ENCODE measurements at places on chromosomes 12 and 14. TPM values are rescaled to one million over a fixed set of nuclear protein-coding genes. Genes with fewer than 3 reads are reported as not detected.

RNASE3 gene
- total RNA-seq = not detected

PAX9 gene
- total RNA-seq = not detected

BHLHE41 gene
- total RNA-seq = not detected

TAS2R20 gene
- total RNA-seq = 0.38 TPM

SLC25A47 gene
- total RNA-seq = not detected

MYO1H gene
- not detected for total RNA-seq

FOXG1 gene
- total RNA-seq = not detected

KERA gene
- not detected for total RNA-seq

GUCY2C gene
- total RNA-seq = not detected

CLEC4A gene
- 0.46 TPM for total RNA-seq

FBLN5 gene
- 0.84 TPM for total RNA-seq

ANKRD33 gene
- total RNA-seq = not detected

HOXC4 gene
- total RNA-seq = 1.3 TPM

LYZ gene
- total RNA-seq = not detected

RCOR1 gene
- 15.3 TPM for total RNA-seq

BCL2L14 gene
- 0.53 TPM for total RNA-seq

MYH7 gene
- total RNA-seq = not detected

MON2 gene
- 24.2 TPM for total RNA-seq

TCL1B gene
- not detected for total RNA-seq

HDAC7 gene
- total RNA-seq = 247 TPM

TAS2R8 gene
- not detected for total RNA-seq

TTC9 gene
- 5.7 TPM for total RNA-seq

PARPBP gene
- total RNA-seq = 24.3 TPM

NXPH4 gene
- 0.38 TPM for total RNA-seq

OVCH1 gene
- not detected for total RNA-seq

ACSM4 gene
- total RNA-seq = not detected

CYP27B1 gene
- total RNA-seq = 11.4 TPM

OAS2 gene
- total RNA-seq = 44.7 TPM

NKX2-1 gene
- total RNA-seq = not detected

DDX54 gene
- 120 TPM for total RNA-seq

SLC4A8 gene
- total RNA-seq = 2.8 TPM

GPRC5D gene
- not detected for total RNA-seq

NANOG gene
- not detected for total RNA-seq

TRAFD1 gene
- total RNA-seq = 28.5 TPM

GSG1 gene
- total RNA-seq = not detected

FLVCR2 gene
- 5.0 TPM for total RNA-seq

NEDD8 gene
- 220 TPM for total RNA-seq

SLC17A8 gene
- total RNA-seq = not detected

DENR gene
- total RNA-seq = 76.4 TPM

EML5 gene
- 3.9 TPM for total RNA-seq
